ENCODE measurements at places on chromosomes 3 and 15.
A peak's percentile ranks its signal among the peaks of the same experiment; 100 is the strongest.

DNA sequence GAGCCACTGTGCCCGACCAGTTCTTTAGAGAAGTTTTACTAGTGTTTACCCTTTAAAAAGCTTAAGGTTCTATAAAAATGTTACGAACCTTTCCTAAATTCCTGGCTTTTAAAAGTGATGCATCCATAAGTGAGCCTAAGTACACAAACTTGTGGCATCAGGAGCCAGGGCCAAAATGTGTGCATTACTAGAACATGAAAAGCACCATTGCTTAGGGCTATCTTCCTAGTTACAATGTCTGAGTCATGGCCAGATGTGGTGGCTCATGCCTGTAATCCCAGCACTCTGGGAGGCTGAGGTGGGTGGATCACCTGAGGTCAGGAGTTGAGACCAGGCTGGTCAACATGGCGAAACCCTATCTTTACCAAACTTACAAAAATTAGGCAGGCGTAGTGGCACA, 39.9 kb downstream of the LEO1 start:
- peak; percentile 34 for DNase-seq

DNA sequence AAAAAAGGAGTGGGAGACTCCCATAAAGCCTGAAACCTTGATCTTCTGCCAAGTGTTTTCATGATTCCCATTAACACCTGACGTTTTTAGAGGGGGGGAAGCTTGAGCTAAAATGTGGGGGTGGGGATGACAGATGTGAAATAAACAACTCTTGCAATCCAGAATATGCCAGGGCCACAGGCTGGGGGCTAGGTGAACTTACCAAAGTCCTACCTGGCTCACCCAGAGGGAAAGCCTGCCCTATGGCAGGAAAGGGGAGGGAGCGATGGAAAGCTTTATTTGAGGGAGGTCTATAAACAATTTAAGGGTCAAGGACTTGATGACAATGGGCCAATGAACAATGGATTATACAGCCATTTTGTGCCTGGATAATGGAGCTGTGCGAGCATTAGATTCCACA, 108.3 kb downstream of the LRIG1 start:
- no peak for DNase-seq

GRCh38 chr3:13300546-13301285, 119.4 kb downstream of the NUP210 start:
- DNase-seq, result no peak

DNA sequence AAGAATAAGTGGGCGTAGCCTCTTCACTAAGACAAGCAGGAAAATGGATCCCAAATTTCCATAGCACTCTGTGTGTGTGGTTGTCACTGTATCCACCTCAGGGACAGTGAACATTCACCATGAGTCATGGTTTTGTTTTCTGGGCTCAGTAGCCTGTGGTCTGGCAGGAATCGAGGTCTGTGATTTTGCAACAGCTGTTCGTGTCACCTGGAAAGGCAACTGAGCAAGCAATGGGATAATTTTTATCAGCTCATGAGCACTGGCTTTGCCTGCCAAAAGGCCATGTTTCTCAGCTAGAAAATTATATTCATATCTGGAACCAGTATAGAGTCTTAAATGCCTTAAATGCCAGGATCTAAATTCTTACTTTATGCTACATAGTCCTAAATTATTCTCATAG, 60.9 kb downstream of the STRIT1 start:
- DNase-seq, result peak; percentile 91

GRCh38 chr3:31819441-31819840, 161.6 kb downstream of the OSBPL10 start:
- DNase-seq, result no peak

DNA sequence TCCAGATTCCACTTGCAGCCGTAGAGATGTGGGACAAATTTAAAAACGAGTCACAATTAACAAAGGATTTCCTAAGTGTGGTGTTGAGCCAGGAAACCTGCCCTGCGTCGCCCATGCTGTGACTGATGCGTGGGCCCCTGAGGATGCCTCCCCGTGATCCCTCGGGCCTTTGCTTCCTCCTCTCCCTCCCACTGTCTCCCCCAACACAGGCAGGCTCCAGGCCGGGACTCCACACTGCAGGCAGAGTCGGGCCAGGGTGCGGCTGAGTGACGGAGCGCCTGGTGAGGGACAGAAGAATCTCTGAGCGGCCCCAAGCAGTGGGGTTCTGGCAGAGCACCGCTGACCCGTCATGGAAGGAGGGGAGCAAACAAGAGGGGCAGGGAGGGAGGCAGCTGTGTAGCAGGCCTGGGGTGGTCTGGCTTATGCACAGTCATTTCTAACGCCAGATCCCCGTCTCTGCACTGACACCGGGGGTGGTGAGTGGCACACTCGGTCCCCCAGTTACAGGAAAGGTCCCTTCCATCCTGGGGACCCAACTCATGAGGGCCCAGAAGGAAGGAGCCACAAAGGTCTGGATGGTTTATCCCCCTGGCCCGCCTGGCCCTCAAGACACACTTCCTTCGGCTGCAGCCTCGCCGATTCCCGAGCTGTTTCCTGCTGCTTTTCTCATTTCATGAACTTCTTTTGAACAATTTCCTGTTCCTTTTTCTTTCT, 91.0 kb downstream of the XXYLT1 start:
- no peak for DNase-seq

DNA sequence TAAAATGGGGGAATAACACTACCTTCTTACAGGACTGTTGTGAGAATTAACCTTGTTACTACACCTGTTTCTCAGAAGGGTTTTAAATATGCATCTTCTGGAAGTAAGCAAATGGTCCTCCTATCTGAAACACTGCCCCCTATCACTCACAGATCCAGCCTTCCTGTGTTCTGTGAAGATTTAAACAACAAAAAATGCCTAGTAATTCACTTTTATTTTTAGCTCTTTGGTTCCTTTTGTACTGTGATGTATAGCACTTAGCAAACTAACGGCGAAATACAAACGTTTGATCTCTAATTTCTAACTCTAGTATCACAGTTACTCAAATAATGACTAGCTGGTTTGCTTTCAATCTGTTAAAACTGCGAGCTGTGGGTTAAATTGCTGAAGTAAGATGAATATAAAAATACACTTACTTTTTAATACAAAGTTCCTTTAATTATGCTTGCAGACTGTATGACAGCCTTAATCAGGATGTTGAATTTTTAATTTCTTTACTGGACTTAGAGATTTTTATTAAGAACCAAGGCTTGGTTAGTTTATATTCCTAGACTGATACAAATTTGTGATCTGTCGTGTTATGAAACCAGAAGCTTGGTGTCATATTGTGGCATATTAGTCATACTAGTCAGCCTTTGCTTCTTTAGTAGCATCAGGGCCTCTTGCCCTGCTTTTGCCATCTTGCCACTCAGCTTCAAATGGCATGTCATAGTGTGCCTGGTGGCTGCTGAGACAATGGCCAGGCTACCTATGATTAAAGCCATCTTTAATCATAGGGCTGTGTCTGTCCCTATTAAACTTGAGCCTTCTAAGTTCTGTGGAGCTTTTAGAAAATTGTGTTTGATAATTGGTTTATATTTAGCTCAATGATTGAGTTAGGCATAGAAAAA, 9.2 kb downstream of the EIF3J start:
- DNase-seq, result peak; percentile 58

- no peak for DNase-seq
These were observed 15.0 kb downstream of the STIMATE start for GRCh38 chr3:52882377-52882776.

GRCh38 chr15:55698653-55699052, 44.3 kb downstream of the PRTG start:
- no peak for DNase-seq

DNA sequence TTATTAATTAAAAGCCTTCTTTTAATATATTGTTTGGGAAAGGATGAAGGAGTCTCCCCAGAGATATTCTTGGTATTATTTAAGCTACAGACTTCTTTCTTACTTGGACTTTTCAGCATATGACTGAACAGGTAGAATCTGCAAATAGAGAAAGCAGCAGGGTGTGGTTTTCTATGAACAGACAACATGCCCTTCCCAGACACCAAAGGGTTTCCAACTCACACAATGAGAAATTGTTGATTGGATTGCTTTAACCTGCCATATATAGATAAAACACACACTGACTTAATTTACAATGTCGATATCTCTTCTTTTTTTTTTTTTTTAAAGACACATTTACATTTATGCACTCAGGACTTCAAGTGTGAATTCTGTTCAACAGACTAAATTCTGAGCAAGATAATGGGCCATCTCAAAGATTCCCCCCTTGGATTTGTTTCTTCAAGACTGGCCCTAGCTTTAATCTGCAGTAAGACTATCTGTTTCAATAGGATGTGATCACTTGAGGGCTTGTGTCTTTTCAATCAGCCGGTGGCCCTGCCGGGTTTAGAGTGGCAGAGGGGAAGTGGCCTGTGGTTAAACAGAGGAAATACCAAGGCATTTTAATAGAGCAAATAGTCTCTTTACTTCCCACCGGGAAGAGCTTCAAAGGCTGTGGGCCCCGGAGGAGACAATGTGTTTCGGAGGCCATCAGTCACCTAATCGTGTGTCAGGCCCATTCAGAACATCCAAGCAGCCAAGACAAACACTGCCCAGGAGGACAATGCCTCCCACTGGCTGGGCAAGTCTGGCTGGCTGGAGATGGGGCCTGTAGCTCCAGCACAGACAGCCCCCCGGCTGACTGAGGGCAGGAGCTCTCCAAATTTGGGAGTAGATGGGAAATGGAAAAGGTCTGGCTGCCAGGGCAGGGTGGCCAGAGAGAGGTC, 6.1 kb downstream of the IL17RD start:
- DNase-seq, result no peak

DNA sequence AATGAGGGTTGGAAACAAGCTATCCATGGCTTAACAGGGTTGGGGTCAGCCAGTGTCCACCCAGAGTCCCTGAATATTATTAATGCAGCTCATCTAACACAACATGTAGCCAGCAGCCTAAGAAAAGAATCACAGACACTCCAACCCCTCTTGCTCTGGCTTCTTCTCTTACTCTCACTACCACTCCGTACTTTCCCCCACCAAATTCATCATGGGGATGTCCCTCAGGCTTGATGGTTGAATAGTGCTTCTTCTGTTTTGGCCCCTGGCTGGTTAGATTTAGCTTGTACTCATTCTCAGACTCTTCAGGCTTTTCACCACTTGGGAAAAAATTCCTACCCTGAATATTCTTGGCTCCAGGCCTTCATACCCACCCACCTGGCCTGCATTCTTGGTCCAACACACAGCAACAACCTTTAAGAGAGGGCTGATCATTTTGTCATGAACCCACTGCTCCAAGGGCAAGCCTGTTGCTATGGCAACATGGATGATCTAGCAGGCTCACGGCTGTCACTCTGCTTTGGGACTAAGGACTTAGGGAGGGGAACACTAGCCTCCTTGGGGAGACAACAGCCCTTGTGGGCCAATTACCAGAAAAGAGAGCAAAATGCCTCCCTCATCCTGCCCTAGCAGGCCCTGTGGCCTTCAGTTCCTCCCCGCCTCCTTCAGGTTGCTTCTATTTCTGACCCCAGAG, 9.4 kb upstream of the MED12L start:
- no peak for DNase-seq

DNA sequence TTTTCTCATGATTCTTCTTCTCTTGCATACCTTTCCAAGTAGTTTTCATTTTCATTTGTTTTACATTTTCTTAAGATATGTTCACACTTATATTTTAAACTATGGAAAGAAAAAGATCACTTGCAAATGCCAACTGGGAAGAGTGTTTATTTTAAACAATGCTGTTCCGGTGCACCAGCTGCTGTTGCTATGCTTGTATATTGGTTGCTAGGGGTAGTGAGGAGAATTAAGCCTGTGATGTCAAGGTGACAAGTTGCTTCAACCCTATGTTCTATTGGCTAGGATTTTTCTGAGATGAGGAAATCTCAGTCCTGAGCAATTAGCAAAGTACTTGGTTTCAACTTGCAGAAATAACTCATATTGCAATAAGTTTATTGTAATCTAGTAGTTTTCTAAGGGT, 500.1 kb downstream of the MFSD1 start:
- DNase-seq, result no peak

DNA sequence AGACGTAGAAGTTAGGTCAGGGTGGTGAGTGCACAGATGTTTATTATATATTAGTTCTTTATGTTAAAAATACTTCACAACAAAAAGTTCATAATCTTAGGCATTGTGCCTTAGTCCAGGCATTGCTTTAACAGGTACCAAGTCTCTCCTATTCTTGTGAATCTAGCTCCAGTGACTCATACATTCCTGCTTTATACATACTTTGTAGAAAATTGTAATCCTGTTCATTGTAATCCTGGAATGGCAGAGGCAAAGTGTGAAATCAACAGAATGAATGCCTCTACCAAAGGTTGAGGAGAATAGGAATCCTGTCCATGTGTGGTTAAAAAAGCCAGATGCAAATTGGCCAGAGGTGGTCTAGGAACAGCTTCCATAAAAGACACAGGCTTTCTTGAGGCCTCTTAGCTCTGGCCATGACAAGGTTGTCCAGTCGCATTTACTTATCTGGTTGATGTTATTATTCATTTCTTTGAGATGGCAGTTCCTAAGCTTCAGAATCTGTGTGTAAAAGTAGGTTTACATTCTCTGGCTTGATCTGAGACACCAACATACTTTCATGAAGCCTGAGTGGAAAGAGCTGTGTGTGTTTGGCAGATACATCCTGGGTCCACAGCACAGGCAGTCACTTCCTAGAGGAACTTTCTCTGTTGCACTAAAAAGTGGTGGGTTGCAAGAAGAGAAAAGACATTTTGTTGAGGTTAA, 109.0 kb downstream of the CDIN1 start:
- peak; percentile 51 for DNase-seq

GRCh38 chr15:81254916-81255290, 58.2 kb downstream of the IL16 start:
- peak; percentile 38 for DNase-seq

- DNase-seq, result no peak
These were observed 183.3 kb upstream of the ROPN1 start for GRCh38 chr3:124174910-124175874.

GRCh38 chr15:92869263-92869940, 30.7 kb upstream of the CHD2 start:
- peak; percentile 66 for DNase-seq

- DNase-seq, result no peak
These were observed 22.4 kb downstream of the CHD2 start for GRCh38 chr15:92922418-92923002.

DNA sequence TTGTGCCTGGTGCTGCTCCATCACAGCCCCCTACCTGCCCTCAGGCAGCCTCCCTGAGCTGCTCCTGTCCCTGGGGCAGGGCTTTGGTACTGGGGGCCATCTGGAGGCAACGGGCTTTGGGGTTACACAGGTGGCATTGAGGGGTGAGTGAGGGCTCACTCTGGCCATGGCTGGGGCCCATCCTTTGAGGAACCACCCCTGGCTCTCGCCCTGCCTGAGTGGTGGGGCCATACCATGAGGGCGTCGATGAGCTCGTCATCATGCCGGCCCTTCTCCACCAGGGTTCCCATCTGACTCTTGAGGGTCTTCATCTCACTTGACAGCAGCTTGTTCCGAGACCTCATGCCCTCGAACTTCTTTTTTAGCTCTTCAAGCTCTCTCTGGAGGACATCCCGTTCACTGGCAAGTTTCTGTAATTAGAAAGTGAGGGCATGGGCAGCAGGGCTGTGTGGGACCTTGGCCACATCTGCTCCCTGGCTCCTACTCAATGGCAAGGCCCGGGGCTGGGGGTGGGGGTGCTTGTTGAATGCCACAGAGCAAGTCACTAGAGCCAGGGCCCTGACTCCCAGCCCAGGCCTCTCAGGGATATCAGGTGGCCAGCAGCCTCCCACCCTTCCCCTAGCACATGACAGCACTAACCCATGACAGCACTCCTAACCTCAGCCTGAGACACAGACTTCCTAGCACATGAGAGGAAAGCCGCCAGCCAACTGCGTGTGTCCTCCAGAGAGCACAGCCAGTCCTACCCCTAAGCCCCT, 33.5 kb downstream of the CCDC13 start:
- DNase-seq, result no peak

Measured in cardiac fibroblast (primary cell).